Thymus (tissue), 14 donors: ENCODE measurements at places on chromosomes 5 and 9. TPM values are rescaled to one million over a fixed set of nuclear protein-coding genes. Genes with fewer than 3 reads are reported as not detected.
A peak's percentile ranks its signal among the peaks of the same experiment; 100 is the strongest.

Gene HRCT1
- polyA plus RNA-seq, result 6.1 TPM

Gene LCN12
- 14.4 TPM for polyA plus RNA-seq

Gene PCDH12
- 0.52 TPM for polyA plus RNA-seq

Gene SUSD3
- polyA plus RNA-seq, result 31.0 TPM

Gene OBP2B
- 0.09 TPM for polyA plus RNA-seq

Gene OGN
- polyA plus RNA-seq, result 3.4 TPM

- H3K4me3 ChIP-seq, result no peak overlapping the region
- DNase-seq, result no peak
- H3K4me1 ChIP-seq, result no peaks in the 10 kb centered on the region
- H3K27me3 ChIP-seq, result no peaks in the 10 kb centered on the region
Measured at GRCh38 chr5:127019928-127020327, 10.4 kb downstream of the MARCHF3 start.

- no peak overlapping the region for H3K27ac ChIP-seq
- no peak overlapping the region for H3K4me3 ChIP-seq
- H3K4me1 ChIP-seq, result no peaks in the 10 kb centered on the region
- no peaks in the 10 kb centered on the region for H3K36me3 ChIP-seq
Measured at GRCh38 chr5:78280261-78280660, 14.2 kb downstream of the AP3B1 start.

DNA sequence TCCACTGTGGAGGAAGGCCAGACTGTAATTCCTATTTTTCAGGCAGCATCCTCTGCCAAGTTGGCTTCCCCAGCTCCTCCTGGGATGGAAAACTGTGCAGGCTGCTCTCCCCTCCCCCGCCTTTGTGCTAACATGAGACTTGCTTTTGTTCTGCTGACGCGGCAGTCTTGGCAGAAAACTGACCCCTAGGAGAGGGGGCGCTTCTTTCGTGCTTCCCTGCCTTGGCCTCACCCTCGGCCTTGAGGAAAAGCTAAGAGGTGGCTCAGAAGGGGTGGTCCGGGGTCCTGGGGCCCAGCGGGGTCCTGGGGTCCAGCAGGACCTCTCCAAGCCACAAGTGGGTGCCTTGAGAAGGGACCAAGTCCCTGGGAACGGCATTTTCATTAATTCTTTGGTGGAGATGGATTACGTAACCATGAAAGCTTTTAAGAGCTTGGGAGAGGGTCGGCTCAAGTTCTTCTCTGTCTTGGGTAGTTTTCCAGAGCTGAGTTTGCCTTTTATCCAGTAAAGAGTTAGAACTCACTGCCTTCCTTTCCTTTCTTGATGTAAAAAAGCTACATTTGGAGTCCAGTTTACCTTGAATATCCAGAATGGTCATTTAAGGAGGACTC lies 51.0 kb downstream of the SH3PXD2B start:
- no peaks in the 10 kb centered on the region for H3K36me3 ChIP-seq
- no peaks in the 10 kb centered on the region for H3K4me1 ChIP-seq
- H3K27me3 ChIP-seq, result no peaks in the 10 kb centered on the region
- no peak overlapping the region for H3K4me3 ChIP-seq
- no peak overlapping the region for H3K27ac ChIP-seq

GRCh38 chr5:79809743-79810142 lies 120.1 kb downstream of the CMYA5 start:
- no peaks in the 10 kb centered on the region for H3K27me3 ChIP-seq
- no peaks in the 10 kb centered on the region for H3K36me3 ChIP-seq
- no peak overlapping the region for H3K4me3 ChIP-seq

DNA sequence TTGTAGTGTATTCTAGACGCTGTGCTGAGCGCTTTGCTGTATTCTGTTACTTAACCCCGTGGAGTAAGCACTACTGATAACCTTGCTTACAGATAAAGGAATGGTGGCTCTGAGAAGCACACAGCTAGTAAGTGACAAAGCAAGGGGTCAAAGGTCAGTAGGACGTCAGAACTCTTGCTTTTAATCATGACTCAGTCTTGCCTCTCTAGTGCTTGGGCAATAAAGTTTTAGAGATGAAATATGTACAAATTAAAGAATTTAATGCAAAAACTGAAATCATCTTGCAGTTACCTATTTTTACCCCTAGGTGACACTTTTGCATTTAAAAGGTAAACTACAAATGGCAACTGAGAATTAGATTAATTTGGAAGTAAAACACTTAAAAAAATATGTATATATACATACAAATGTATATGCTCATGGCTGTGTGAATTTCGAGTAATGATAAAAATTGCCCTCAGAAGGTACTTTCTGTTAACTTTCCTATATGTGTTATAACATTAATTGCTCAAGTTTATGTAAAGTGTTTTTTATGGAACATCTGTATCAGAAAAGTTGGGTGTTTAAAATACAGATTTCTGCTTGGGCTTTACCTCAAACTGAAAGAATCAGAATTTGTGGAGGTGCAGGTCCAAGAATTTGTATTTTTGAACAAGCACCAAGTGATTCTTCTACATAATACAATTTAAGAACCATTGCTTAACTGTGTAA lies 175.1 kb upstream of the DAB2 start:
- no peaks in the 10 kb centered on the region for H3K36me3 ChIP-seq
- no peaks in the 10 kb centered on the region for H3K27me3 ChIP-seq
- H3K4me1 ChIP-seq, result no peaks in the 10 kb centered on the region
- H3K27ac ChIP-seq, result no peak overlapping the region
- H3K4me3 ChIP-seq, result no peak overlapping the region

GRCh38 chr5:171081319-171081718 lies 219.5 kb downstream of the RANBP17 start:
- no peak overlapping the region for H3K4me3 ChIP-seq
- DNase-seq, result no peak
- no peaks in the 10 kb centered on the region for H3K36me3 ChIP-seq
- no peak overlapping the region for H3K27ac ChIP-seq

DNA sequence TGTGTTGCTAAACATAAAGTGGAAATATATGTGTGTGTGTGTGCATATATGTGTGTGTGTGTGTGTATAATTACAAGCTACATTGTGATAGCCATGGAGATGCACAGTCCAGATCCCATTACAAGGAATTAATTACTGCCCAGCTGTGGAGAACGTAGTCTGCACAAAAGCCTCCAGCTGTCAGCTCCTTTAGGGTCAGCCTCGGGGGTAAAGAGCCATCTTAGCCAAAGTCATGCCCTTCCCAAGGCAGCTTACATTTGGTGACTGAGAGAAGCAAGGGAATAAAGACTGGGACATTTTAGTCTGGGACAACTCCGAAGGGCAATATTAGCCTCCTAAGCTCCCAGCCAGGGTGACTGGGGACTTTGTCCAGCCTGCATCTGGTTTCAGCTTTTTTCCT lies 21.9 kb upstream of the FOCAD start:
- H3K27ac ChIP-seq, result no peak overlapping the region
- H3K27me3 ChIP-seq, result no peaks in the 10 kb centered on the region
- peaks cover 9% of the 10 kb centered on the region for H3K4me1 ChIP-seq
- H3K36me3 ChIP-seq, result no peaks in the 10 kb centered on the region
- DNase-seq, result no peak

DNA sequence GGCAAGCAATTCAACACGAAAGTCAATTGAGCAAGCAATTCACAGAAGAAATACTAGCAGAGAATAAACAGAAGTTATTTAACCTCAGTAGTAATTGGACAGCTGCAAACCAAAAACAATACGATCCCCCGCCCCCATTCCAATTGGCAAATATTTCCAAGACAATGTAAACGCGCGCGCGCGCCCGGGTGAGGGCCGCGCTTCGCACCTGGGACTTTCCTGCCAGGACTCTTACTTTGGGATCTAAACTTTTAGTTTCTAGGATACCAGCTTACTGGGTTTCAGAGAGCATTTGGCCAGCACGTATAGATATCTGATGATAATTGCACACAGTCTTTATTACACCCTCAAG lies 8.6 kb downstream of the RUFY1 start:
- DNase-seq, result peak; percentile 36
- peaks cover 21% of the 10 kb centered on the region for H3K36me3 ChIP-seq
- no peaks in the 10 kb centered on the region for H3K27me3 ChIP-seq
- peak overlapping the region; percentile 69 for H3K4me3 ChIP-seq
- peaks cover under 1% of the 10 kb centered on the region for H3K4me1 ChIP-seq

GRCh38 chr5:136086783-136087566 lies 45.7 kb upstream of the SMAD5 start:
- DNase-seq, result no peak
- H3K36me3 ChIP-seq, result no peaks in the 10 kb centered on the region
- H3K27ac ChIP-seq, result no peak overlapping the region
- H3K4me1 ChIP-seq, result no peaks in the 10 kb centered on the region
- no peak overlapping the region for H3K4me3 ChIP-seq
- H3K27me3 ChIP-seq, result peaks cover 7% of the 10 kb centered on the region

- H3K4me3 ChIP-seq, result no peak overlapping the region
- peaks cover 37% of the 10 kb centered on the region for H3K4me1 ChIP-seq
- no peak for DNase-seq
Measured at GRCh38 chr5:141496038-141496437, 7.2 kb downstream of the PCDHGC5 start.

DNA sequence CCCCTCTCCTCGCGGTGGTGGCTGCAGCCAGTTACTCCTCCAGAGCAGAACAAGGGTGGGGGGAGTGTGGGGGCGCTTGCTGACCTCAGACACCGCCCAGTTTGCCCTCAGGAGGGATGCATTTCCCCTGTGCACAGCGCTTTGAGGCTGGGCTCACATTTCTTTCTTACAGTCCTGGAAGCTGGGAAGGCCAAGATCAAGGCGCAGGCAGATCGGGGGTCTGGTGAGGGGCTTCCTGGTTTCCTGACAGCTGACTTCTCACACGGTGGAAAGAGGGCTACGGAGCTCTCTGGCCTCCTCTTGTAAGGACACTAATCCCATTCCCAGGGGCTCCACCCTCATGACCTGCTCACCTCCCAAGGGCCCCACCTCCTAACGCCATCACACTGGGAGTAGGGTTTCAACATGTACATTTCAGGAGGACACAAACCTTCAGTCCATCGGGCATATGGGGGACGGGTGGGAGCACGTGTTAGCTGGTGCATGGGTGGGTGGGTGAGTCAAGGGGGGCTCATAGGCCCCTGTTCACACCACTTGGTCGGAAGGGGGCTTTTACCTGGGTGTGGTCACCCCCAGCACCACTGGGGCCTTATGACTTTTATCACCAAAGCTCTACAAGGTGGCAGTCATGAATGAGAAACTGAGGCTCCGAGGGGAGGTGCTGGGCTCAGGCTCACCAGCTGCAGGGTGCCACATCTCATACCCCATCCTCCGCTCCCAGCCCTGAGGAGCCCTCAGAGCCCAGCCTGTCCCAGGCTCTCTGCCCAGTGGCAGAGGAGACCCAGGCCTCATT lies 7.7 kb upstream of the SCGB3A1 start:
- no peak overlapping the region for H3K27ac ChIP-seq
- no peak for DNase-seq
- H3K4me3 ChIP-seq, result no peak overlapping the region
- H3K4me1 ChIP-seq, result no peaks in the 10 kb centered on the region
- no peaks in the 10 kb centered on the region for H3K27me3 ChIP-seq

- H3K4me1 ChIP-seq, result no peaks in the 10 kb centered on the region
- H3K4me3 ChIP-seq, result no peak overlapping the region
- no peaks in the 10 kb centered on the region for H3K27me3 ChIP-seq
- H3K27ac ChIP-seq, result no peak overlapping the region
- no peak for DNase-seq
Measured at GRCh38 chr5:22319798-22320197, 533.3 kb downstream of the CDH12 start.

- H3K27me3 ChIP-seq, result no peaks in the 10 kb centered on the region
- H3K27ac ChIP-seq, result no peak overlapping the region
- H3K4me3 ChIP-seq, result no peak overlapping the region
- no peaks in the 10 kb centered on the region for H3K36me3 ChIP-seq
- no peak for DNase-seq
Measured at GRCh38 chr5:32754284-32754683, 43.2 kb downstream of the NPR3 start.

- no peak overlapping the region for H3K4me3 ChIP-seq
- no peaks in the 10 kb centered on the region for H3K4me1 ChIP-seq
- DNase-seq, result no peak
- no peak overlapping the region for H3K27ac ChIP-seq
- H3K36me3 ChIP-seq, result no peaks in the 10 kb centered on the region
- H3K27me3 ChIP-seq, result no peaks in the 10 kb centered on the region
Measured at GRCh38 chr9:121996783-121997182, 96.3 kb downstream of the TTLL11 start.

DNA sequence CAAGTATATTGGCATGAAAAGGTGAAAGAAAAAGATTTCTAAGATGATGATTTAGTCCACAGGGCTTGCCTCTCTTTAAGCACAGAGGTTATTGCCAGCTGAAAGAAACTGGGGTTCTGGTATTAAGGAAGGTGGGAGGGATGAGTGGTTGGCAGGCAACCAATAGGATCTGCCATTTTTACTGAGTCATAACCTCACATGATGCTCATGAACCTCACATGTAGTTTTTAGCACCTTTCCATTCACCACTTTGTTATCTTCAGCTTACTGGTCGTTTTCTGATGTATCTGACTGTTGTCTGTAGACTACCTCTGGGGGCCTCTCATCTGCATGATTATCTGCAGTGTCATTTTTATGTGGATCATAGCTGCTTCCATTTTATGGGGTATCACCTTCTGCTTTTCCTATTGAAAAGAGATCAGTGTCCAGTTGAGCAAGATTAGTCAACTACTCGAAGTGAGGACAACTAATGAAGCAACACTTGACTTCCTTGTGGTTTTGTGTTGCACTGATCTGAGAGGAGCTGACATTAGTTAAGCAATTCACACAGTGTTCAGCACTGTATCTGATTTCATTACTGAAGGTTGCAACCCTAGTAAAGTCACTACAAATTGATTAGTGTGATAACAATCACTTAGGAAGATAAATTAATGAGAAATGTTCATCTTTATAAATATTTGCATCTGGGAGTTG lies 186.3 kb downstream of the SGCD start:
- no peaks in the 10 kb centered on the region for H3K27me3 ChIP-seq
- no peak overlapping the region for H3K4me3 ChIP-seq
- no peak overlapping the region for H3K27ac ChIP-seq
- H3K36me3 ChIP-seq, result no peaks in the 10 kb centered on the region
- no peaks in the 10 kb centered on the region for H3K4me1 ChIP-seq

- no peaks in the 10 kb centered on the region for H3K4me1 ChIP-seq
- no peak overlapping the region for H3K4me3 ChIP-seq
- no peaks in the 10 kb centered on the region for H3K36me3 ChIP-seq
- H3K27ac ChIP-seq, result no peak overlapping the region
- H3K27me3 ChIP-seq, result no peaks in the 10 kb centered on the region
Measured at GRCh38 chr9:27799326-27799725, 226.0 kb upstream of the C9orf72 start.
